Heart left ventricle (tissue), 16 donors: ENCODE measurements at places on chromosomes 13 and 19.
A peak's percentile ranks its signal among the peaks of the same experiment; 100 is the strongest.

GRCh38 chr13:96214824-96215445 is 125.0 kb downstream of the HS6ST3 start:
- no peak for DNase-seq

- DNase-seq: no peak
Observed at GRCh38 chr19:1813192-1814182, 1.4 kb upstream of the ATP8B3 start.

GRCh38 chr19:47322058-47322457 is 9.9 kb upstream of the C5AR2 start:
- DNase-seq: no peak

DNA sequence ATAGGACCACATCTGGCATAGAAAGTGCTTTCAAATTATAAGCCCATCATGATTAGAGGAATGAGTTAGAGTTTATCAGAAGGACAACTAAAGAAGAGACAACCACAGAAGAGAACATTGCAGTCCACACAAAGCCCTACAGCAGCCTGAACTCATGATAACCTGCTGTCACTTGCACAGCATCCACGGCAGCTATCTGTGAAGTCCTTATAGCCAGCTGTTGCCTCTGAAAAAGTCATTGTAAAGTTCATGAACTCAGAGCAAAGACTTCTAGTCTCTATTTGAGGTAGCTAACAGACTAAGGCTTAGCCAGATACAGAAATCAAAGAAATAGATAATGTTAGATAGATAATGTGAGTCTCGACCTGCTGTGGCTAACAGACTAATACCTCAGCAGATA is 450.0 kb downstream of the KLF5 start:
- no peak for DNase-seq

DNA sequence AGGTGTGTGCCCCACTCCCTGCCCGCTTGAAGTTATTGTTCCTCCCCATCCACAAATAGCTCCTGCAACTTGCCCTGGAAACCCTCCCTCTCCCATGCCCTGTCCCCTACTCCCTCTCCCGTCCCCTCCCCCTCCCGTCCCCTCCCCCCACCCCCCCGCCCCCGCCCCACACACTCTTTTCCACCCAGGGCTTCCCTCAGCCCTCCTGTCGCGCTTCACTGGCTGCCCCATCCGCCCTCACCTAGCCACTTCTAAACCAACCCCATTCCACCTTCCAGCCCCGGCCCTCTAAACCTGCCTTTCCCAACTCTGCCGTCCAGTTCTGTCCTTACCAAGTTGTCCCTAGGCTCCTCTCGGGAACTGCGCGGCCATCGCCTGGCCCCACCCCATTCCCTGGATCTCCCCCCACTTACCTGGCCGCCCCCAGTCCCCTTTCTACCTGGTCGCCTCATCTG is 993 bp downstream of the RGL3 start:
- DNase-seq: no peak

- DNase-seq: no peak
Observed at GRCh38 chr13:84655677-84656076, 773.4 kb upstream of the SLITRK1 start.

- no peak for DNase-seq
Observed at GRCh38 chr19:56295531-56296455, 18.8 kb downstream of the ZSCAN5A start.

DNA sequence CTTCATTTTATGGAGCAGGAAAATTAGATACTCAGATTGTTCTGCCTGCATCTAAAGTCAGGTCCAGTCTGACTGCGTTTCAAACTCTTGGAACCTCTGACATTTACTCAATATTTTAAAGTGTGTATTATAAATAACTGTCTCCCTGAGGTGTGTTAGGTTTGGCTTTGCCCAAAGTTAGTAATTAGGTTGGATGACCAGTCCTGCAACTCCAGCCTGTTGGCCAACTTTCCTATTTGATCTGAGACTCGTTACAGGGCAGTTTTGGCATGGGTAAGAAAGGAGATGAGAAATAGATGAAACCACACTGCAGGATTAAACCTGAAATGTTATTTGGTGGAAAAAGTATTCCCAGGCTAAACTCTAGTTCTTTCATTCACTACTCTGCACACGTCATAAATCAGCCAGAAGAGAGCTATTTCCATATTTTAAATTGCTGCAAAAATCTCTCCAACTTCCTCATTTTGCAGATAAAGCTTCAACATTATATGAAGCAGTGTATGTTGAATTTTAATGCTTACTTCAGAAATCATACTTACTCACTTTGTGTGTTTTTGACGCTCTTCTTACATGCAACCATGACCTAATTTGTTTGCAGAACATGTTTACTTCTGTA is 357.1 kb downstream of the DCT start:
- no peak for DNase-seq

- no peak for DNase-seq
Observed at GRCh38 chr13:24605923-24606372, 74.3 kb upstream of the ATP12A start.

DNA sequence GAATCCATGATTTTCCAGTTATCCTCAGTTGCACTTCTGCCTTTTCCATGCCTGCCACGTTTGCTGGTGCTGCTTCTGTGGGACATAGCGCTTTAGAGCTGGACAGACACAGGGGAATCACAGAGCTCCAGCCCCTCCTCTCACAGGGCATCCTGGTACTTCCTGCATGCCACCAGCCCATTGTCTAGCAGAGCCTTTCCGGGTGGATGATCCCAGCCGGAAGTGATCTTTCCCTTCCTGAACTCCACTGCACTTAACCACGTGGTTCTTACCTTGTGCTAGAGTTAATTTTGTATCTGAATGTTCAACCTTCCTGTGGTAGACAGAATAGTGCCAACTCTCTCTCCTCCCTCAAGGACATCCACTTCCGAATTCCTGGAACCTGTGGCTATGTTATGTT is 12.6 kb upstream of the OLFM4 start:
- no peak for DNase-seq

GRCh38 chr13:104021806-104022397 is 955.7 kb upstream of the SLC10A2 start:
- DNase-seq: no peak

GRCh38 chr19:47155148-47155547 is 24.5 kb downstream of the SAE1 start:
- peak; percentile 28 for DNase-seq

- DNase-seq: no peak
Observed at GRCh38 chr13:110648146-110648819, 32.9 kb downstream of the NAXD start.

GRCh38 chr13:26992951-26993719 is 178.5 kb downstream of the USP12 start:
- no peak for DNase-seq

DNA sequence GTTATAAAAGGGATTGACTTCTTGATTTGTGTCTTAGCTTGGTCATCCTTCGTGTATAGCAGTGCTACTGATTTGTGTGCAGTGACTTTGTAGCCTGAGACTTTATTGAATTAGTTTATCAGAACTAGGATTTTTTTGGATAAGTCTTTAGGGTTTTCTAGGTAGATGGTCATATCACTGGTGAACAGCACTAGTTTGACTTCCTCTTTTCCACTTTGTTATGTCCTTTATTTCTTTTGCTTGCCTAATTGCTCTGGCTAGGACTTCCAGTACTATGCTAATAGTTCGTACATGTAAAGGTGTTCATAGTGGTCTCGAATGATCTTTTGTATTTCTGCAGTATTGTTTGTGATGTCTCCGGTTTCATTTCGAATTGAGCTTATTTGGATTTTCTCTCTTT is 145.4 kb downstream of the DNAJC3 start:
- no peak for DNase-seq

DNA sequence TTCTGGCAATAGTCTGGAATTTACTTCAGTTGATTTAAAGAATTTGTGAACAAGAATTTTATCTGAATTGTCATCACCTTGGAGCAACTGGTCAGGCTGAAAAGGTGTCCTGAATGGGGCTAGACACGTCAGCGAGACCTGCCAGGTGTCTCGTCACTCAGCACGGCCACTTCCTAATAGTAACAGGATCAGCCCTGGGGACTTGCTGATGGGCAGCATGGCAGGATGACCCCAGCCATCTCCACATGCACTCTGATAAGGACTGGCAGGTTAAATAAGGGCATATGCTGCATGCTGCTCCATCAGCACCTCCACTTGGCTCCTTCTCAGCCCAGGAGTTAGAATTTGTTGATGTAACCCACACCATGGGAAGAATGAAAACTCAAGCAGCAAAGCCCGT is 224.2 kb downstream of the FOXO1 start:
- peak; percentile 38 for DNase-seq
